ENCODE measurements at places on chromosomes 2 and 18.

- DNase-seq, result peak; percentile 55
Measured at GRCh38 chr2:127083819-127084503, 23.0 kb downstream of the BIN1 start.

DNA sequence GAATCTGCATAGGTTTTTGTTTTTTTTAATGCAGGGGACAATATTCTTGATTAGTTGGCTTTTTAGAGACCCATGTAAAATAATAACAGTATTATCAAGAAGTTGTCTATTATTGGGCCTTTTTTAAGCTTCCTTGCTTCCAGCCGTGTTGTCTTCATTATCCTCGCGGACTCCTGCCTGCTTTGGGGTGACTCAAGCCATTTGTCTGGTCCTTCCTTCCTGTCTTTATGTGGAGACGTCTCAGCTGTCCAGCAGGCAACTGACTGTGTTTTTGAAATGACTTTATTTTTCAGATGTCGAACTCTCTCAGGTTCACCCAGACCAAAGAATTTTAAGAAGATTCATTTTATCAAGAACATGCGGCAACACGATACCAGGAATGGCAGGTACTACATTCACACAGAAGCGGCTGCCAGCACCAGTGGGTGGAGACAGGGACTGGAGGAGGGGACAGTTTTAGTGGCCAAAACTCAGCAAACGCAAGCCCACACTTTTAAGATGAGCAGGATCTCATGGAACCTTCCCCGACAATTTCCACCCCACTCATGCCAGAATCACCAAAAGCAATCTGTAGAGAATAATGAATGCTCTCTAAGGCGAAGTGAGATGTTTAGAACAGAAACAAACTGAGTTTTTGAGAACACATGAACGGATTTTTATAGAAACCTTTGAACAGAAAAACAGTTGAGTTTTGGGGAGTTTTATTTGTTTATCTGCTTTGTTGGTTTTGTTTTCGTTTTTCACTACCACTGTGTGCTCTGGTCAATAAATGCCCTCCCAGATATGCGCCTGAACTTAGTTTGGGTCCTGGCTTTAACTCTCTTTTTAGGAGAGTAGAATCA, 59.1 kb downstream of the CABLES1 start:
- DNase-seq, result no peak

GRCh38 chr2:109222825-109223471, 93.9 kb downstream of the SH3RF3 start:
- no peak for DNase-seq

DNA sequence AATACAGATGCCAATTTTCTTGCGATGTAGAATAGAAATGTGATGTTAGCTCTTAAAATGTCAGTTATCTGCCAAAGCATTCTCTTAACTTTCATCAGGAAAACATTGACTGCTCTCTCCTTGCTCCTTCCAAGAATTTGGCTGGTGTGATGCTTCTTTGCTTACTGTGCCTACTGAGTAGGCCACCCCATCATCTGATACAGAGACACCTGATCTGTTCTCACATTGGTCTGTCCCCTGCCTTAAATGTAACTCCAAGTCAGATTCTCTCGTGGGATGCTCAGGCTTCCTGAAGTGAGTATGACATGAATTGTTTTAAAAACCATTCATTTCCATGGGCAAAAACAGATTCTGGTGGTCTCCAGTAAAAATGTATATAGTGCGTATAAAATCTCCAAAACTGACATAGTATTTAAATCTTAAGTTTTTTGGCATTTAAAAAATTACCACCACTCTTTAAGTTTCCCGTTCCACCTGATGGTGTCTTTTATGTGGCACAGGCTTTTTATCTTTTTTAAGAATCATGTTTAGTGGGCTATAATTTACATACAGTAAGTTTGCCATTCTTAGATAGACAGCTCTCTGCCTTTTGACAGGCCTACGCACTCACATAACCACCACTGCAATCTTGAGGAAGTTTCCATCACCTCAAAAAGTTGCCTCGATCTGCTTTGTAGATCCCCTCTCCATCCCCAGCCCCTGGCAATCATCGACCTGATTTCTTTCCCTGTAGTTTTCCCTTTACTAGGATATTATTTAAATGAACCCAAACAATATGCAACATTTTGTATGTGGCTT, 36.6 kb downstream of the UBE2F start:
- DNase-seq, result no peak

GRCh38 chr2:38704664-38705063, 38.8 kb downstream of the GALM start:
- no peak for DNase-seq

DNA sequence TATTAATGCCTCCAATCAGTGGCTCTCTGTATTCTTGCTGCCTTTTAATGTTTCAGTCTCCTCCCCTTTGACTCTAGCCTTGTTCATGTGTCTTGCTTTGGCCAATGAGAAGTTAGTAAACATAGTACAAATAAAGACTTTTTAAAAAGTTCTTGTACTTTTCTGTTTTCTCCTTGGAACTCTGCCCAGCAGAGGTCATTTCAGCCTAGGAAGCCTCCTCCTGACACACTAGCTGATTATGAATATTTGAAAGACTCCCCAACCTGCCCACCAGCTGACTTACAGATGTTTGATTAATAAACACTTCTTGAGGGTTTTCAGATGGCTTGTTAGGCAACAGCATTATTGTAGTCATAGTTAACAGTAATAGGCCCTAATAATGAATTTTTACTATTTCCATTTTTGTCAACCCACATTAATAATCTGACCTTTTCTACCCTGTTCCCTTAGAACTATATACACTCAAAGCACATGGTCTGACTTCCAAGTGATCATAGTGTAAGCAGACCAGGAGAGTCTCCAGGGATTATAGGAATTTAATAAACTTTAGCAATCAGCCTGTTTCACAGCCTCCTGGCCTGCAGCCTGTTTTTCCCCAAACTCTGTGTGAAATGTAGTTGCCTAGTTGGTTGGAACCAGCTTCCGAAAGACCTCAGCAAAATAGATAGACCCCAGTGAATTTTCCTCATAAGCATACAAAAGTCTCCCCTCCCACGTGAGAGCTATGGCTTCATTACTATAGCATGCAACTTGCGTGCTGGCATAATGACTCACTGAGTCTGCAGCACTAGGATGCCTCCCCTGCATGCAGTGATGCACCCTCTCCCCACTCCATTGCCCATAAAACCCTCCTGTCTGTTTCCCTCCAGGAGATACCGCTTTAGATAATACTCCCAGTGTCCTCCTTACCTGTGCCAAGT, 670.7 kb upstream of the ZNF804A start:
- DNase-seq, result no peak

GRCh38 chr2:18378020-18378653, 182.3 kb downstream of the RDH14 start:
- DNase-seq, result no peak

GRCh38 chr2:211367711-211368110, 811.3 kb downstream of the CPS1 start:
- peak; percentile 3 for DNase-seq

- no peak for DNase-seq
Measured at GRCh38 chr2:41936771-41937463, 110.9 kb upstream of the PKDCC start.

- no peak for DNase-seq
Measured at GRCh38 chr2:212995920-212996319, 155.5 kb downstream of the IKZF2 start.

DNA sequence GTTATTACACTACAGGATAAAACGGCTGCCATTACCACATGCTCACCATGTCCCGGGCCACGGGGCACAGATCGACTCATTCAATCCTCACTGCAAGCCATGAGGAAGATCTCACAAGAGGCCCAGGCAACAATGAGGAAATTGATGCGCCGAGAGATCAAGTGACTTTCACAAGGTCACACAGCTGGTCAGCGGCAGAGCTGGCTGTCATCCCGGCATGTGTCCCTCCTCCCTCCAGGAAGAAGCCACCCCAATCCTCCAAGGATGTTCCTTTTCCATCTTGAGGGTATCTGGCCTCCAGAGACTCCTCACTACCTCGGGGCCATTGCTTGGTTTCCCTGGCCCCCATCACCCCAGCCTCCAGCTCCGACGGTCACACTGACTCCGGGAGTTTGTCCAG, 65.3 kb upstream of the GLI2 start:
- no peak for DNase-seq

DNA sequence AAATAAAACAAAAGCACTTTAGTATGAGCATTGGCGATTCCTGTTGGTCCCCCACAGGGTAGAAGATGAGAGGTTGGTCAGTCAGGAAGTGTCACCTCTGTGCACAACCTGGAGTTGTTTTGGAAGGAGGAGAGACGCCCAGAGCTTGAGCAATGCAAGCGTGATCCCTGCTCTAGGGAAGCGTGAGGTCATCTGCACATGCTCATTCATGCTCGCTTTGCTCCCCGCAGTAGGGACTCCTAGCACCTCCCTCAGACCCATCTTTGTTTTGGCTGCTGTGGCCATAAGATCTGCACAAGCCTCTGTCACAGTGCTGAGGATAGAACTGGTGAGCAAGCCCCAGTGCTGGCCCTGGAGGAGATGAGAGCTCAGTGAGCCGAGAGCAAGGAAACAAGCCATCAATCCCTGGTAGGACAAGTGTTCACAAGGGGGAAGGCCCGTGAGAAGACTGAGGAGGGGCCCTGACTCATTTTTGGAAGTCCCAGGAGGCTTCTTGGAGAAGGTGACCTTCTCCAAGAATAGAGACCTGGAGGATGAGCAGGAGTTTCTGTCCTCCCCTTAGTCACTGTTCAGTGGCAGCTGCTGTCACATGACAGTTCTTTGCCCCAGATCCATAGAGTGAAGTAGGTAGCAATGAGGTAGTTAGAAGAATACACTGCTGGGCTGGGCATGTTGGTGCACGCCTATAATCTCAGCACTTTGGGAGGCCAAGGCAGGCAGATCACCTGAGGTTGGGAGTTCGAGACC, 13.3 kb upstream of the ATP8B1 start:
- no peak for DNase-seq

DNA sequence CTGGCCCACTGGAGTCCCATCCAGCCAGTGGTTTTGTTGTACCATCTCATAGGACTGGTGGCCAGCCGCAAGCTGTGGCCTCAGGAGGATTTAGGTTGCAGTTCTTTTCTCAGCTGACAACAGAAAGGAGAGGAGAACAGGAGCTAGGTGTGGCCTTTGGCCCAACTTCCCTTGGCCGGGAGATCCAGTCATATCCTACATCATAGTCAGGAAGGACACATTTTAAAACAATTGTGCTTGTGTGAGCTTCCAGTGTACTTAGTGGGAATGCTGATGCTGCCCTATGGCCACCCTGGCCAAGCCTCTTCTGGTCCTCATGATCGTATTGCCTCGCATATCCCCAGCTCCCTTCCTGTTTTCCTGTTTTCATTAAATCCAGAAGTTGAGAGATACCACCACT, 98.1 kb downstream of the WDSUB1 start:
- DNase-seq, result no peak

DNA sequence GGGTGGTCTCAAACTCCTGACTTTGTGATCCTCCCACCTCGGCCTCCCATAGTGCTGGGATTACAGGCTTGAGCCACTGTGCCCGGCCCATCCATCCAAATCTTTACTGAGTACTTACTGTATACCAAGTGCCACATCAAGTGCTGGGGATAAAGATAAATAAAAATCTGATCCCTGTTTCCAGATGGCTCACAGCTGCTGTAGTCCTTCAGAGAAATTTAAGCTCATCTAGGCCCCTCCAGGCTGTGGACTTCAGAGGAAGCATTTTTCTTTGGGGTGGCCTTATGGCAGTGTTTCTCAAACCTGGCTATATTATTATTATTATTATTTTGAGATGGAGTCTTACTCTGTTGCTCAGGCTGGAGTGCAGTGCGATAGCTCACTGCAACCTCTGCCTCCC, 33.7 kb upstream of the GTF2A1L start:
- DNase-seq, result no peak

- DNase-seq, result no peak
Measured at GRCh38 chr2:156311976-156312375, 20.5 kb downstream of the NR4A2 start.

Data from right kidney (tissue), 9 donors.